ENCODE measurements at places on chromosomes 6 and 20. TPM values are rescaled to one million over a fixed set of nuclear protein-coding genes. Genes with fewer than 3 reads are reported as not detected.

The HLA-DOB gene
- total RNA-seq: 0.91 TPM

The PRICKLE4 gene
- not detected for total RNA-seq

DNA sequence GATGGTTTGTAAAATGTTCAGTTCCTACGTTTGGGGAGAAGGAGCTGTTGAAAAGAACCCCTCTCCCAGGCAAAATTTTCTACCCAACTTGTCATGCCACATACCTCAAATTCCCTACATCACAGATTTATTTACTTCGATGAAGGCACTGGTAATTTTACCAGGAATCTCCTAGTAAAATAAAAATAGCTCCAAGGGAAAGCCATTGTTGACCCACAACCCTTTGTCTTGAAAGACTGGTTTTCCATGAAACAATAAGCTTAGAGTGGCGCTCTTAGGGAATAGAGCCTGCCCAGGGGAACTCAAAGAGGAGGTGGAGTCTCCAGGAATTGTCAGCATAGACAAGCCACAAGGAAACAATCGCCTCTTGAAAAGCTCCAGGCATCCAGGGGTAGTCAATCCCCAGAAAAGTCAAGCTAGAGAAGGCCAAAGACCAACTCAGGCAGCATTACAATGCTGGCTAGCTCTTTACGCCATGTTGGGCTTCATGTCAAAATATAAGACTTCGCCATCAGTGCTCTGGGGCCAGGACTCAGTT lies 99.2 kb upstream of the RREB1 start:
- DNase-seq: no peak

DNA sequence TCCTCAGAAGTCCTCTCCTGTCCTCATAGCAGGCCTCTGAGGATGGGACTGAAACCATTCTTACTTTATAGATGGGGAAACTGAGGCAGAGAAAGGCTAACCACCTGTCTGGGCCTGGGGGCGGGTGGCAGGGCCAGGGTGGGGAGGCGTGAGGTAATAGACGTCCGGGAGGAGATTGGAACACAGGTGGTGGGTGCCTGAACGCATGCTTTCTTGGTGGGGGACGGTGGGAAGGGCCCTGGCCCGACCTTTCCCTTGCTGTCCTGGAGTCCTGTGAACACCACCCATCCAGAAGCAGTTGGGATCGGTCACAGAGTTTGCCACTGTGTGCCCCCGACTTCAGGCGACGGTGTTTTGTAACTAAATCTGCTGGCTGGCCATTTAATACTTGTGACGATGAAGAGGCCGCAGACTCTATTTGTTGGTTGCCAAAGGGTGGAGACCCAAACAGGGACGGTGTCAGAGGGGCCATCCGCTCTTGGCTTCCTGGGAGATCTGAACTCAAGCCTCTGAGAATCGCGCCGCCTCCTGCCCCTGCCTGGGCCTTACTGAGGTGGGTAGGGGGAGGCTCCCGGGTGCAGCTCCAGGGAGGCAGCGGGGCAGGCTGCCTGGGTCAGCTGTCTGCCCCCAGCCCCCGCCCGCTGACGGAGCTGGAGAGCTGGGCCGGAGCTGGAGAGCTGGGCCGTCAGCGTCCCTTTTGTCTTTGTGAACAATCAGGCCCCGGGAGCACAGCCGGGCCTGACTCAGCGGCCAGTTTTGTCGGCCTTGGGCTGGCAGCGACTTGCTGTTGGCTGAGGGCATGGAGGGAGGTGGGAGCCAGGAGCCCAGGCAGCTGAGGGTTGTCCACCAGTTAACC lies 4.1 kb downstream of the RBM38 start:
- no peak for DNase-seq
